WTC11 (cell line): ENCODE measurements at places on chromosomes 5 and 9. TPM values are rescaled to one million over a fixed set of nuclear protein-coding genes. Genes with fewer than 3 reads are reported as not detected.

The TAS2R1 gene
- total RNA-seq: not detected in 3 replicates

The PCDHB4 gene
- total RNA-seq: 2.3 to 2.6 TPM (median 2.3 TPM) in 3 replicates

The PIP5K1B gene
- 5.2 to 6.0 TPM (median 5.7 TPM) in 3 replicates for total RNA-seq

The MCTP1 gene
- 3.3 to 5.6 TPM (median 3.6 TPM) in 3 replicates for total RNA-seq

The INSL4 gene
- not detected in 3 replicates for total RNA-seq

The CDH12 gene
- not detected in 3 replicates for total RNA-seq

DNA sequence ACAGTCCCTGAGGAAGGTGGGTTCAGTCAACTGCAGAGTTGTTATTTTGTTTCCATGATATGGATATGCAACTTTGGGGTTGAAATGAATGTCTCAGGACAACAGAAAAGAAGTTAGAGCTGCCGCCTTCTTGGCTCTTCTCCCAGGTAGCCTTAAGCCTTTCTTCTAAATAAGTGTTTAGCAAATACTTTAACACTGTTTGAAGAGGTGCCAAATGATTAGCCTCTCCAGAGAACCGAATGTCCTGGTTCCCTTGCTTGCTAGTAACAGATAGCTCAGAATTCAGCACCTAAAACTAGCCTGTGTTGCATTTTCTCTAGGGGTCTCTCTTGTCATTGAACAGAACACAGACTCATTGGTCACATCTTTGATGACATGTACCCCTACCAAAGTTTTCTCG is 127.7 kb upstream of the PIK3R1 start:
- no peak overlapping the region for H3K27ac ChIP-seq
- H3K4me3 ChIP-seq: no peak overlapping the region
- DNase-seq: no peak
- H3K36me3 ChIP-seq: peaks cover 9% of the 10 kb centered on the region

- H3K4me1 ChIP-seq: peaks cover 49% of the 10 kb centered on the region
- no peaks in the 10 kb centered on the region for H3K27me3 ChIP-seq
- H3K36me3 ChIP-seq: peaks cover 10% of the 10 kb centered on the region; the same call in 1 of the 2 replicates
- no peak for DNase-seq
- peak overlapping the region; percentile 58 for H3K27ac ChIP-seq
These were observed 69.4 kb downstream of the TMEM167A start for GRCh38 chr5:83007755-83008154.

DNA sequence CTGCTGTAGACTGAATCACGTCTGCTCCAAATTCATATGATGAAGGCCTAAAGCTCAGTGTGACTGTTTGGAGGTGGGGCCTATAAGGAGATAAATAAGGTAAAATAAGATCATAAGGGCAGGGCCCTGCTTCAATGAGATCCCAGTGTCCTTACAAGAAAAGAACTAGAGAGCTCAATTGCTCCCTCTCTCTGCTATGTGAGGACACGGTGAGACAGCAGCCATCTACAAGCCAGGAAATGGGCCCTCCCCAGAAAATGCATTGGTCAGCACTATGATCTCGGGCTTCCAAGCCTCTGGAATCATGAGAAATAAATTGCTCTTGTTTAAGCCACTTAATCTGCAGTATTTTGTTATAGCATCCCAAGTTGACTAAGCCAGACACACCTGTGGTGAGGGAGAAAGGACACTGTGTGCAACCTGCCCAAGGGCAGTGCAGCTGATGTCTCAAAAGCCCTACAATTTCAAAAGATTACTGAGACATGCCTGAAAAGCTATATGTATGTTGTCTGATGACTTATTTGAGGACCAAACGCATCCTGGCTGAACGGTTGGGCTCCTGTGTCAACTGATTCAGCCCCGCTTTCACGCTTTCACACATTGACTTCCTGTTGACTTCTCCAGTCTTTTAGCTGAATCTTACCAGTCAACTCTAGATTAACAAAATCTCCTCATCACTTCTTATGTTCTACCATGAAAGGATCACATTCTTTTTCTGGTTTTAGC is 13.2 kb downstream of the GZMK start:
- H3K36me3 ChIP-seq: no peaks in the 10 kb centered on the region
- H3K27ac ChIP-seq: no peak overlapping the region
- DNase-seq: peak; percentile 31
- H3K4me1 ChIP-seq: peaks cover 20% of the 10 kb centered on the region
- no peaks in the 10 kb centered on the region for H3K27me3 ChIP-seq

DNA sequence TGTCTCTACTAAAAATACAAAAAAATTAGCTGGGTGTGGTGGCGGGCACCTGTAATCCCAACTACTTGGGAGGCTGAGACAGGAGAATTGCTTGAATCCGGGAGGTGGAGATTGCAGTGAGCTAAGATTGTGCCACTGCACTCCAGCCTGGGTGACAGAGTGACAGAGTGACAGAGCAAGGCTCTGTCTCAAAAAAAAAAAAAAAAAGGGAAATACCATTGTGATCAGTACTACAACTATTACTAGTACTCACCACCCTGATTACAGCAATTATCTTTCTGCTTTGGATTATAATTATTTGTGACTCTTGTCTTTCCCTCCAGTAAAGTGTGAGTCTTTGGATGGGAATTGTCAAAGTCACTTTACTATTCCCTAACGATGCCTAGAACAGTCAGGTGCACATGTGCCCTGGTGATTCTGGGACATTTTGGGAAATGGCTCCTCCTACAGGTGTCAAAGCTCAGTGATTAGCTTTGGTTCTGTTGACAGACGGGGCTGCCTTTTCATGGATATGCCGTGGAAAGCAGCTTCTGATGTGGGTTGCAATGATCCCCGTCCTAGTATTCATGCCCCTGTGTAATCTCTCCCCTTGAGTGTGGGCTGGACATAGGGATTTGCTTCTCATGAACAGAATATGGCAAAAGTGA is 31.8 kb upstream of the FRRS1L start:
- no peak for DNase-seq
- no peak overlapping the region for H3K4me3 ChIP-seq
- H3K27ac ChIP-seq: no peak overlapping the region
- H3K27me3 ChIP-seq: no peaks in the 10 kb centered on the region

- no peaks in the 10 kb centered on the region for H3K4me1 ChIP-seq
- no peak for DNase-seq
- H3K27ac ChIP-seq: no peak overlapping the region
- peaks cover 4% of the 10 kb centered on the region; the same call in 1 of the 2 replicates for H3K36me3 ChIP-seq
These were observed 780.5 kb upstream of the CDH9 start for GRCh38 chr5:27818888-27819287.

- H3K36me3 ChIP-seq: no peaks in the 10 kb centered on the region
- no peak overlapping the region for H3K4me3 ChIP-seq
- no peak overlapping the region for H3K27ac ChIP-seq
- DNase-seq: no peak
- H3K27me3 ChIP-seq: peaks cover 7% of the 10 kb centered on the region
These were observed 21.0 kb upstream of the RALGDS start for GRCh38 chr9:133141833-133142595.

DNA sequence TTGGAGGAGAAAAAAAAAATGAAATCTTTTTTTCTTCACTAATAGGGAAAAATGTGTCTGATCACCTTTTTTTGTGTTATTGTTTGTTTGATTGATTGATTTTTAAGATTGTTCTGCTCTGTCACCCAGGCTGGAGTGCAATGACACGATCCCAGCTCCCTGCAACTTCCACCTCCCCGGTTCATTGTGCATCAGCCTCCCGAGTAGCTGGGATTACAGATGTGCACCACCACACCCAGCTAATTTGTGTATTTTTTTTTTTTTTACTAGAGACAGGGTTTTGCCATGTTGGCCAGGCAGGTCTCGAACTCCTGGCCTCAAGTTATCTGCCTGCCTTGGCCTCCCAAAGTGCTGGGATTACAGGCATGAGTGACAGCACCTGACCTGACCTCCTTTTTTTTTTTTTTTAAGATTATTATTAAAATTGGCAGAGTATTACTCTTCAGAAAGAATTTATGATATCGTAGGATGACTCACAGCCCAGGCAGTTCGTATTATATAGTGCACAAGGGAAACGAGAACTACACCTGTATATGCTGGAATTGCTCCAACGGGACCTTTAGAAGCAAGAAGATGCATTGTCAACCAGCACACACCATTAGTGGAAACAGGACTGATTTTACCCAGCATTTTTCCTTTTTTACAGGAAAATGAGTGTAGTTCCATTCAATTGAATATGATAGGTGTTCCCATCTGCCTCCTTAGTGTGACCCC is 27.7 kb downstream of the FUBP3 start:
- H3K36me3 ChIP-seq: peaks cover 17% of the 10 kb centered on the region
- H3K27me3 ChIP-seq: no peaks in the 10 kb centered on the region
- no peak overlapping the region for H3K4me3 ChIP-seq

DNA sequence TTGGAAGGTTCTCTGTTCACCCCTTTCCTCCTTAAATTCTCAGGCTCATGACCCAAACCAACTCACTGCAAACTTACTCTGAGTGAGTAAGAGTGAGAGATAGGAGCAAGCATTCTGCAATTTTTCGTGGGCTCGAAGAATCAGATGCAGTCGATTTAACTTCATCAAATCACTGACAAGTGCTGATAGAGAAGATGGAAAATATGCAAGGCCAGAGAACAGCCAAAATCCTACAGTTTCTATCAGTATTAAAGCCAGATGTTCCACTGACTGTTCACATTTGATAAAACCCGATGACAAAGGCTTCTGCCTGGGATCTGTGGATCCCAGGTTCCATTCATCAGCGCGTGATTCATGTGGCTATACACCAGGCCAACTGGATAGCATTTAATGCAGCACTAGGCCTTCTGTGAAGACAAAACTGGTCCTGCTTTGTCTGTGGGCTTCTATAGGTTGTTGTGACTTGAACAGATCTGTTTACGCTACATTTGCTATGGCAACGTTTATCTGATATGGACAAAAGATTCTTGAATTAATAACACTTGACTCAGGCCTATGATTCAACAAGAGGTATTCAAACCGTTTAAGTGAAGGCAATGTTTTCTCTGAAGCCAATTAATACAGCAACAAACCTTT is 251.2 kb downstream of the NFIB start:
- DNase-seq: no peak
- H3K4me1 ChIP-seq: no peaks in the 10 kb centered on the region
- H3K27me3 ChIP-seq: no peaks in the 10 kb centered on the region
- H3K36me3 ChIP-seq: no peaks in the 10 kb centered on the region
- no peak overlapping the region for H3K27ac ChIP-seq
- no peak overlapping the region for H3K4me3 ChIP-seq

- peaks cover 48% of the 10 kb centered on the region for H3K4me1 ChIP-seq
- peak overlapping the region; percentile 75; the same call in 1 of the 2 replicates for H3K27ac ChIP-seq
- H3K4me3 ChIP-seq: no peak overlapping the region
- H3K36me3 ChIP-seq: 0 out of 2 replicates have a peak, but pooled peaks cover 3% of the 10 kb centered on the region
- H3K27me3 ChIP-seq: no peaks in the 10 kb centered on the region
These were observed 20.0 kb downstream of the JMY start for GRCh38 chr5:79255786-79256557.

DNA sequence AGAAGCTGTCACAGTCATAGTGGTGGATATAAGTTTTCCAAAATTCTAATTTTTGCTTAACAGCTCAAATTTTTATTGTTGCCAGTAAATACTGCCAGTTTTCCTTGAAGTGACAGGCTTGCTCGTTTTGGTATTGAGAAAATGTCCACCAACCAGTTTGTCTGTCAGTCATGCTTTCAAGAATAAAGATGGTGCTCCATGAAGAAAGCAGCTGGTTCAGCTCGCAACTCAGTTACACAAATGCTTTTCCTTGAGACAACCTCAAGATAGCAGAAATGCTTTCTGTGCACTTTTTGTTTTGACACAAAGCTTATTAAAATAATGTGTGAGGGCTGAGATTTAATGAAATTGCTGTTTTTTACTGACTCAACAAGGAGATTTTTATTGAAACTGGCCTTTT is 135.7 kb downstream of the LRRC70 start:
- DNase-seq: no peak
- H3K27me3 ChIP-seq: no peaks in the 10 kb centered on the region
- H3K36me3 ChIP-seq: 0 out of 2 replicates have a peak, but pooled peaks cover 3% of the 10 kb centered on the region
- peaks cover 31% of the 10 kb centered on the region for H3K4me1 ChIP-seq

DNA sequence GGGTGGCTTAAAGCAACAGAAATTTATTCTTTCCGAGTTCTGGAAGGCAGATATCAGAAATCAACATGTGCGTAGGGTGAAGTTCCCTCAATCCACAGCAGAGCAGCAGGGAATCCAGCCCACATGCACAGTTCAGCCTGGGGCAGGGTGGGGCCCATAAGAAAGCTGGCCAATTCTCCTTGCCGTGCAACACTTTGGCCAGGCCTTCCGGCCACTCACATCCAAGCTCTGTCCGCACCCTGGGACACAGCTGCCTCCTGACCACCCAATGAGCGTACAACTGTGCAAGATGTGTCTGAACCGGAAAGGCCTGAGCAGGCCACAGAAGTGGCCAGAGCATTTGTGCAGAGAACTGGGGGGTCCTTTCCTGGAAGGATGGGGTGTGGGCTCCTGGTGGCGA is 274.9 kb downstream of the GADD45G start:
- no peaks in the 10 kb centered on the region for H3K36me3 ChIP-seq
- H3K4me1 ChIP-seq: no peaks in the 10 kb centered on the region
- no peak overlapping the region for H3K4me3 ChIP-seq
- no peaks in the 10 kb centered on the region; the same call in 1 of the 2 replicates for H3K27me3 ChIP-seq
- H3K27ac ChIP-seq: no peak overlapping the region

DNA sequence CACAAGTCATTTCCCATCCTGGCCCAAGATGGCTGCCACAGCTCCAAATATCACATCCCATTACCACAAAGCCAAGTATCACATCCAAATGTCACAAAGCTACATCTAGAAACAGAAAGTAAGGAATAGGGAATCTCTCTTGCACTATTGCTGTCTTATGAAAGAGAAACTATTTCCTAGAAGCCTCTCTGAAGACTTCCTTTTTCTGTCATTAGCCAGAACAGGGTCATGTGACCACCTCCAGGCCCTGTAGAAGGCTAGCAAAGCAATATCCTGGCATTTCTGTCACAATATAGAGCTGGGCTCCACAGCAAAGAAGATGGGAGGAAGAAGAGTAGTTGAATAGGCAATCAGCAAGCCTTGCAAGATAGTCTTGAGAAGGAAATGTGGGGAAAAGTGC is 99.2 kb downstream of the SH3TC2 start:
- H3K27me3 ChIP-seq: no peaks in the 10 kb centered on the region
- H3K27ac ChIP-seq: no peak overlapping the region
- H3K4me3 ChIP-seq: no peak overlapping the region
- H3K36me3 ChIP-seq: 0 out of 2 replicates have a peak, but pooled peaks cover 2% of the 10 kb centered on the region

DNA sequence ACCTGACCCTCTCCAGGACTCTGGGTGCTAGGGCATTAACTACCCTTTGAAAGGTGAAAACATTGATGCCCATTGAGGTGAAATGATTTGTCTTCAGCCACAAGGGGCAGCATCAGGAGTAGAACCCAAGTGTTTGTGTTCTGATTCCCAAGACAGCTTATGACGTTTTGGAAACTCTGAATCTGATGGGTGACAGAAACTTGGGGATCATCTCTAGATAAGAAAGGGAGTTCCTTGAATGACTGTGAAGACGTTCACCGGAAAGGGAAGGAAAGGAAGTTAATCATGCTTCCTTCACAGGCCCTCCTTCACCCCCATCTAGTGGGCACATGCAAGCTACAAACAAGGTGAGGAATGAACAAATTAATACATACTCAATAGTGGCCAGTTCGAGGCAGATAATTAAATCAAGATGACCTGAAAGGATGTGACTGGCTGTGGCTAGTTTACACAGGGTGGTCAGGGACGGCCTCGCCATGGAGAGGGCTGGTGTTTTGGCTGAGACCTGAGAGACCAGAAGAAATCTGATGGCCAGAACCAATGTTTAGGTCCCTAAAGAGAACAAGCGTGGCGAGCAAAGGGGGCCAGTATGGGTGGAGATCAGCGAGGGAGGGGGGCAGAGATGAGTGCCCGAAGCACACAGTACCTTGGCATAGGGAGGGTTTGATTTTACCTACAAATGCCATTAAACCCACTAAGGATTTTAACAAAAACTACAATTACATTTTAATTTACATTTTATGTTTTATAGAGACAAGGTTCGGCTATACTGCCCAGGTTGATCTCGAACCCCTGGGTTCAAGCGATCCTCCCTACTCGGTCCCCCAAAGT is 937 bp upstream of the SLC26A2 start:
- no peaks in the 10 kb centered on the region for H3K36me3 ChIP-seq
- H3K27me3 ChIP-seq: peaks cover 8% of the 10 kb centered on the region; the same call in 1 of the 2 replicates
- DNase-seq: no peak
- H3K4me3 ChIP-seq: peak overlapping the region; percentile 79
